Activated CD8-positive, alpha-beta T cell treated with anti-CD3 and anti-CD28 coated beads, Interleukin-2, amount 10 ng/mL, durations not matched to agents 7 days and 5 days (primary cell): ENCODE measurements at places on chromosomes 6 and 20. TPM values are rescaled to one million over a fixed set of nuclear protein-coding genes. Genes with fewer than 3 reads are reported as not detected.

DNA sequence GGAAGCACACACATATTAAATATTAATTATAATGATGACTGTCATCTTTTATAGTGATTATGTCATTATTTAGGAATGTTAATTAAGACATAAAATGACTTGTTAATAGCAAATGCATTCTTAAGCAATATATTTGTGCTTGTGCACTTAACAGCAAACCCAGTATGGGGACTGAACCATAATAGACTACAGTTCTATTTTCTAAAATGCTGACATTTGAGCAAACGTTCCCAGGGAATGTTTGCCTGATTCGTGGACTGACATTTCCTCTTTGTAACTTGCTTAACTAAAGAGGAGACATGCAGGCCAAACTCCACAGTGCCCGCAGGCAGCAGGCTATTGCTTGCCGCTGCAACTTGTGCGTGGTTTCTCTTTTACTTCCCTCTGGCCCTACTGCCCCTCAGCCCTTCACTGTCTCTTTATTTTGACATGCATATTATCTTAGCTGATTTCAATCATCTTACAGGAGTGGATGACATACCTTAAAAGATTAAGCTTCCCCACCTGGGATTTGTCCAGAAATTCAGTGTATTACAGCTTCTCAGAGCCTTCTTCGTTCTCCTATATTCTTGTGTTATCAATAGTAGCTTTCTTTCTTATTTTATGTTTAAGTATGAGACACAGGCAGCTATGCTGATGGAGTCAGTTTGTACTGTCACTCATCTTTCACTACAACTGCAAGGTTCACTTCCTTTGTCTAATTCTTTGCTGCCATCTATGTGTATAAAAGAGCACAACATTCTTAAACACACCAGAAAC is 141.5 kb downstream of the GMDS start:
- no peak for DNase-seq
- H3K36me3 ChIP-seq = no peaks in the 10 kb centered on the region
- no peaks in the 10 kb centered on the region for H3K27me3 ChIP-seq
- no peak overlapping the region for H3K4me3 ChIP-seq

- H3K27me3 ChIP-seq = no peaks in the 10 kb centered on the region
- no peak for DNase-seq
- peaks cover 41% of the 10 kb centered on the region for H3K4me1 ChIP-seq
Measured at GRCh38 chr20:50548396-50548795, 38.2 kb downstream of the PTPN1 start.

GRCh38 chr6:157536223-157536545 is 155.2 kb downstream of the ZDHHC14 start:
- H3K4me3 ChIP-seq = peak overlapping the region; percentile 53
- no peak for DNase-seq
- H3K4me1 ChIP-seq = peaks cover 67% of the 10 kb centered on the region

- no peaks in the 10 kb centered on the region for H3K27me3 ChIP-seq
- no peaks in the 10 kb centered on the region for H3K4me1 ChIP-seq
- no peaks in the 10 kb centered on the region for H3K36me3 ChIP-seq
- no peak for DNase-seq
- no peak overlapping the region for H3K4me3 ChIP-seq
Measured at GRCh38 chr20:22821081-22821727, 213.9 kb upstream of the SSTR4 start.

GRCh38 chr6:26335231-26335630 is 29.8 kb upstream of the BTN3A2 start:
- no peak overlapping the region for H3K27ac ChIP-seq
- H3K36me3 ChIP-seq = peaks cover 2% of the 10 kb centered on the region
- DNase-seq = no peak
- no peak overlapping the region for H3K4me3 ChIP-seq
- H3K27me3 ChIP-seq = peaks cover 8% of the 10 kb centered on the region

DNA sequence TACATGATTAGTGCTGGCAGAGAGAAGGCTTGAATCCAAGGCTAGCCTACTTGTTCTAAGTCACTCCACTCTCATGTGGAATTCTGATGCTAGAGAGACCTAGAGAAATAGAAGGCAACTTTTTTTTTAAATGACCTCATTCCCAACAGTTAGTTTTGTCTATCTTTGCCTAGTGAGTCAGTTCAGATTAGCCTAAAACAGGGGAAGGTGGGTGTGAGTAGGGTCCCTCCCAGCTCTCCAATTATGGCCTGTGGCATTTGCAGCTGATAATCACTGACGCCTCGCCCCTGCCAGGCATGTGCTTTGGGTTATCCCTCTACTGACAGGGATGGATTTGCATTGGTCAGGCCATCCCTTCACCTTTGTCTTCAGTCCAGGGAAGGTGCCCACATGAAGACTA is 13.6 kb downstream of the TXLNB start:
- H3K36me3 ChIP-seq = peaks cover 1% of the 10 kb centered on the region
- H3K27ac ChIP-seq = peak overlapping the region; percentile 18
- H3K27me3 ChIP-seq = no peaks in the 10 kb centered on the region
- H3K4me1 ChIP-seq = peaks cover 39% of the 10 kb centered on the region
- no peak overlapping the region for H3K4me3 ChIP-seq
- DNase-seq = no peak

DNA sequence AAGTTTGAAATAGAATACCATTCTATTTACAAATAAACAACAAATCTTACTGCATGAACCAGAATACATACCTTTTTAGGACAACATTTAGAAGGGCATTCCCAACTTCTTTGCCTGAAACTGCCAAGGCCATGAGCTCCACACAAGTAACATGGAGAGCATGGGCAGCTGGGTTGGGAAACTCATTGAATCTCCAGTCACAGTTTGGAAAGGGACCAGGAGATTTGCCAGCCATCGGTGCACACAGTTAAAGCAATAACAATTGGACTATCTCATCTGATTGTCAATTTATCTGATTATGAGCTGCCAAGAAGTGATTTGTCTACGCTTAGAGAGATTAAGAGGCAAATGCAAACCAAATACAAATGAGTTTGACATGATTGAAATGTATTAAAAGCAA is 19.9 kb downstream of the ARG1 start:
- H3K4me1 ChIP-seq = no peaks in the 10 kb centered on the region
- DNase-seq = no peak
- H3K27me3 ChIP-seq = no peaks in the 10 kb centered on the region
- H3K36me3 ChIP-seq = peaks cover 46% of the 10 kb centered on the region

- H3K36me3 ChIP-seq = no peaks in the 10 kb centered on the region
- H3K4me1 ChIP-seq = no peaks in the 10 kb centered on the region
- peaks cover 6% of the 10 kb centered on the region for H3K27me3 ChIP-seq
- H3K27ac ChIP-seq = no peak overlapping the region
Measured at GRCh38 chr6:135281227-135281626, 100.1 kb downstream of the MYB start.

- DNase-seq = no peak
- no peak overlapping the region for H3K4me3 ChIP-seq
- H3K4me1 ChIP-seq = peaks cover 9% of the 10 kb centered on the region
Measured at GRCh38 chr6:44404022-44404714, 16.7 kb downstream of the CDC5L start.

GRCh38 chr6:136763255-136763654 is 29.0 kb downstream of the MAP3K5 start:
- no peak overlapping the region for H3K27ac ChIP-seq
- H3K36me3 ChIP-seq = peaks cover 4% of the 10 kb centered on the region
- peaks cover 66% of the 10 kb centered on the region for H3K4me1 ChIP-seq
- DNase-seq = no peak
- no peak overlapping the region for H3K4me3 ChIP-seq

- no peaks in the 10 kb centered on the region for H3K36me3 ChIP-seq
- H3K27ac ChIP-seq = peak overlapping the region; percentile 53
- peaks cover 16% of the 10 kb centered on the region for H3K4me1 ChIP-seq
- no peak overlapping the region for H3K4me3 ChIP-seq
Measured at GRCh38 chr6:8391934-8392333, 43.4 kb downstream of the SLC35B3 start.

C6orf47 gene
- 22.5 TPM for total RNA-seq

- no peak overlapping the region for H3K4me3 ChIP-seq
- H3K4me1 ChIP-seq = peaks cover 64% of the 10 kb centered on the region
- no peak overlapping the region for H3K27ac ChIP-seq
- H3K27me3 ChIP-seq = no peaks in the 10 kb centered on the region
- peaks cover 77% of the 10 kb centered on the region for H3K36me3 ChIP-seq
- no peak for DNase-seq
Measured at GRCh38 chr6:127868338-127868737, 32.5 kb downstream of the THEMIS start.

SLC22A3 gene
- total RNA-seq = not detected

TFAP2C gene
- total RNA-seq = not detected

C20orf202 gene
- total RNA-seq = not detected

DNA sequence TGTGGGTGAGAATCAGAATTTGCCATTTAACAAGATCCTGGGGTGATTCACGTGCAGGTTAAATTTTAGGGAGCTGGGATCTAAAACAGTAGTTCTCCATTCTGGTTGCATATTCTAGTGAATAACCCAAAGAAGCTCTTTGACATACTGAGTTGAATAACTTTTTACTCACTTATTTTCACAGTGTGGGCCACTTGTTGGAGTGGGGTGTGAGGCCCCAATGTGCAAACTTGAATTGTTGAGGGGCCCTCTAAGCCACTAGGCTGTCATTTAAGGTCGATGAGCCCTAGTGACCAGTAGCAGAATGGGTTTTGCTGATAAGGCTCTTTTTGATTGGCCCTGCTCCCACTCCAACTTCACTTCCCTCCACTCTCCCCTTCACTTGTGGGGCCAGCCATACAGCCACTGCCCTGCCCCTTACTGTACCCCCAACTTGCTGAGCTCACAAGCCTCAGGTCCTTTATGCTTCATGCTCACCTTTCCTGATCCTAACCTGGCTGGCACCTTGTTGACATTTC is 33.6 kb upstream of the RIPOR2 start:
- H3K27me3 ChIP-seq = no peaks in the 10 kb centered on the region
- peaks cover 23% of the 10 kb centered on the region for H3K4me1 ChIP-seq
- H3K27ac ChIP-seq = peak overlapping the region; percentile 5
- peaks cover 36% of the 10 kb centered on the region for H3K36me3 ChIP-seq
- no peak for DNase-seq
- H3K4me3 ChIP-seq = no peak overlapping the region

DZANK1 gene
- 1.4 TPM for total RNA-seq

- no peak overlapping the region for H3K27ac ChIP-seq
- no peaks in the 10 kb centered on the region for H3K36me3 ChIP-seq
- no peak overlapping the region for H3K4me3 ChIP-seq
- peaks cover 21% of the 10 kb centered on the region for H3K27me3 ChIP-seq
Measured at GRCh38 chr6:47302043-47302442, 7.7 kb downstream of the TNFRSF21 start.

DNA sequence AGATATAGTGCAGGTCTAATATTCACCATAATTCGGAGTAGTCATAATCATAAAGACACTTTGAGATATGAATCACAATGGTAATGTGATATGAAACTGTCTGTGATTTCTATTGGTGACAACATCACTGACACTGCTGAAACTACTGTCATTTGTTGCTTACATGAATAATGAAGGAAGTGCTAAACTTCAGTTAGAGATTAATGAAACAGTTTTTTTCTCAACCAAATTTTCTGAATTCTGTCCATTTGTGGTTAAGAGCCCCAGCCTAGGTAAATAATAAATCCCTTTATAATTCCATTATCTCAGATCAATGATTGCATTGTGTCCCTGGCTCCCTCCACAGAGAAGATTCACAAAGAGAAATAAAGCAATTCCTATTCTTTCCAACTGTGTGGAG is 122.6 kb downstream of the HIVEP2 start:
- H3K27ac ChIP-seq = peak overlapping the region; percentile 75
- peaks cover 57% of the 10 kb centered on the region for H3K4me1 ChIP-seq
- H3K36me3 ChIP-seq = peaks cover 18% of the 10 kb centered on the region
- no peak overlapping the region for H3K4me3 ChIP-seq
- no peak for DNase-seq
